ENCODE measurements at places on chromosomes 16 and 17.

DNA sequence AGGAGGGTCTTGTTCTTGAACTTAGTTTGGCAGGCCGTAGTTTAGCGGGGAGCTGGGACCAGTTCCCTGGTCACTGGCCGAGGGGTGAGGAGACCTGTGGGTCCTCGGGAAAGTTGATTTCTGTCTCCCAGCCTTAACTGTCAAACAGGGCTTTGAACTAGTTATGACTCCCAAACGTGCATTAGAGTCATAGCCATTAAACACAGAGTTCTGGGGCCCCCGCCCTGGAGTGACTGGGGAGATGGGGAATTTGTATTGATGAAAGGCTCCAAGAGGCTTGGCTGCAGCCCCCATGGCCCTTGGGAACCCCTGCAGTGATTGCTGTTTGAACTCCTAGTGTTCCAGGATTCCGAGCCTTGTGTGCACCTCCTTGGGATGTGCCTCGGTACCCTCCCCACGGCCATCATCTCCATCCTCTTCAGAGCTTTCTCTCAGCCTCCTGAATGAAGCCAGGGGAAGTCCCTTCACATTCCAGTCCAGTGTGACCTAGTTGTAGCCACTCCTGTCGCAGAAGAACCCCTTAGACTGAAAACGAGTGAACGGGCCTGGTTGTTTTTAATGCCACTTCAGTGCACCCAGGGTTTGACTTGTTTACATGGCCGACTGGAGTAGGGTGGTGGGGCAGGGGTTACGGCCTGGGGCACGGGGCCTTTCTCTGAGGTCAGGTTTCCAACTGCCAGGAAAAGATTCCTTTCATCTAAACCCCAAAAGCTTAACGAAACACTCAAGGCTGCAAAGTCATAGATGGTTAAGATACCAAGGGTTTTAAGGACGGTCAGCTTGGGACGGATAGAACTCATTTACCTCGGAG, 1.4 kb downstream of the MPRIP start:
- no peak for DNase-seq

GRCh38 chr16:31508706-31509195, 560 bp upstream of the RUSF1 start:
- DNase-seq, result no peak

GRCh38 chr16:31694461-31694860, 166.8 kb downstream of the AHSP start:
- DNase-seq, result no peak

GRCh38 chr16:87691686-87692079, 74.1 kb downstream of the KLHDC4 start:
- no peak for DNase-seq

DNA sequence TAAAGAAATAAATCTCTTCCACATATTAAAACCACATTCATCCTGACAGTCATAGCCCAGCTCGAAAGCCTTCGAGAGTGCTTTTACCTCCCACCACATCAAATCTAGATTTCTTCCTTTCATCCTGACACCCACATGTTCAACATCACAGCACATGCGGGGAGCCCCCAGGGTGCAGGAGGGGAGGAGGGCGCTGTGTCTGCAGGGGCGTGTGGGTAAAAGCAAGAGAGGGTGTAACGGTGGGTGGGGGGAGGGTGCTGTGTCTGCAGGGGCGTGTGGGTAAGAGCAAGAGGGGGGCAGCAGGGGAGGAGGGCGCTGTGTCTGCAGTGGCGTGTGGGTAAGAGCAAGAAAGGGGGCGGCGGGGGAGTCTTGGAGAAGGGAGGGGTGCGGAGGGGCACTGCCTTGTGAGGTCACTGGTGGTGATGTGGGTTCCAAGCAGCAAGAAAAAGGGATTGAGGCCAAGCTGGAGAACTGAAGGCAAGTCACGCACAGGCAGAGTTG, 34.7 kb downstream of the ADCY9 start:
- peak; percentile 25 for DNase-seq

- peak; percentile 47 for DNase-seq
These were observed 412 bp downstream of the EPN2 start for GRCh38 chr17:19237389-19238166.

- DNase-seq, result peak; percentile 42
These were observed 46.3 kb upstream of the ICAM2 start for GRCh38 chr17:64066716-64067115.

DNA sequence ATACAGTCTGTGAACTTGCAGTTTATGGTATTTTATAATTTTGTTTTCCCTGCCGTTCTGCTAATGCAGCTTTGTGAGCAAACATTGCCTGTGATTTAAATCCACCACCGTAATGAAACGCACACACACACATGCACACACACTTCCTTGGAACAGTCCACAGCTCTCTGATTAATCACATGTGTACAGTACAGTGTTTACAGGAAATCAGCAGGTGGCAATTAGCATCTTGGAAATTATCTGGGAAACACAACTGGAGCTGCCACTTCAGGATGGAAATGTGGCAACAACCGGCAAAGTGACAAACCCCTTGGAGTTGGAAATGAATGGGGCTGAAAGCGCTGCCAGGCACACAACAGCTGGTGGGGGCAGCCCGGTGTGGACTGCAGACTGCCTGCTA, 12.9 kb upstream of the ZKSCAN2 start:
- DNase-seq, result no peak

- DNase-seq, result no peak
These were observed 8.7 kb downstream of the PDE6G start for GRCh38 chr17:81647640-81648012.

- DNase-seq, result peak; percentile 75
These were observed 11.0 kb downstream of the ACSM3 start for GRCh38 chr16:20774703-20775362.

DNA sequence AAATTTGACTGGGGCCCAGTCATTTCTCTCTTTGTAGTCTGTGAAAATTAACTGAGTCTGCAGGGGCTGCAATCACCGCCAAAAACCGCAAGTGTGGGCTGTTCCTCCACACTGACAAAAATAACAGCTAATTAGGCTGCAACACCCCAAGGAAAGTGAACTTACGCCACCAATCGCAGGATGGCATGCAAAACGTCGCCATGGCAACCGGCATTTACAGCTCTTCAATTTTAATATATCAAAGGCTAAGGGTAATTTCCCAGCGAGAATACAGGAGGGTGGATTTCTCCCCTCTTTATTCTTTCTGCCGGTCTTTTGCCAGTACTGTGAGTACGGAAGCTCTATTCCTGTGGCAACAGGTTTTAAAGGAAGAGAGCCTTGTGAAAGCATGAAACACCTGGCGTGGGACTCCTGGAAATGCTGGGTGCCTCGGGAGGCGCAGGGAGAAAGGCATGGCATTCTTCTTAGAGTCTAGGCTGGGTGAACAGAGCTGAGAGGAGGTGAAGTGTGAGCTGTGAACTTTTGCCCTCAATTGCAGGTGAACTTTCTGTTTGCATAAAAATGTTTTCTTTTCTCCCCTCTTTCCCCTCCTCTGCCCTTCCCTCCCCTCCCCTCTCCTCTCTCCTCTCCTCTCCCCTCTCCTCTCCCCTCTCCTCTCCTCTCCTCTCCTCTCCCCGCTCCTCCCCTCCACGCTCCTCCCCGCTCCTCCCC, 399.7 kb downstream of the XYLT1 start:
- DNase-seq, result peak; percentile 86

GRCh38 chr17:33055171-33055611, 63.5 kb downstream of the SPACA3 start:
- DNase-seq, result no peak

- no peak for DNase-seq
These were observed 52.7 kb downstream of the VMP1 start for GRCh38 chr17:59760160-59760559.

- no peak for DNase-seq
These were observed 18.9 kb downstream of the C16orf86 start for GRCh38 chr16:67685388-67686112.

DNA sequence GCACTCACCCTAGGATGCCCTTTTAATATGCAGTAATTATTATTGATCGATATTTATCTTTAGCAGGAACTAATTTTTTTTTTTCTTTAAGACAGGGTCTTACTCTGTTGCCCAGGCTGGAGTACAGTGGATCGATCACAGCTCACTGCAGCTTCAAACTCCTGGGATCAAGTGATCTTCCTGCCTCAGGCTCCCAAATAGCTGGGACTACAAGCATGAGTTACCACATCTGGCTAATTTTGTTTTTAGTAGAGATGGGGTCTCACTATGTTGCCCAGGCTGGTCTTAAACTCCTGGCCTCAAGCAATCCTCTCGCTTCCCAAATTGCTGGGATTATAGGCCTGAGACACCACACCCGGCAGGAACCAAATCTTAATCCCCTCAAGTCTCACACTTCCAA, 29.3 kb downstream of the KIAA0753 start:
- DNase-seq, result no peak

DNA sequence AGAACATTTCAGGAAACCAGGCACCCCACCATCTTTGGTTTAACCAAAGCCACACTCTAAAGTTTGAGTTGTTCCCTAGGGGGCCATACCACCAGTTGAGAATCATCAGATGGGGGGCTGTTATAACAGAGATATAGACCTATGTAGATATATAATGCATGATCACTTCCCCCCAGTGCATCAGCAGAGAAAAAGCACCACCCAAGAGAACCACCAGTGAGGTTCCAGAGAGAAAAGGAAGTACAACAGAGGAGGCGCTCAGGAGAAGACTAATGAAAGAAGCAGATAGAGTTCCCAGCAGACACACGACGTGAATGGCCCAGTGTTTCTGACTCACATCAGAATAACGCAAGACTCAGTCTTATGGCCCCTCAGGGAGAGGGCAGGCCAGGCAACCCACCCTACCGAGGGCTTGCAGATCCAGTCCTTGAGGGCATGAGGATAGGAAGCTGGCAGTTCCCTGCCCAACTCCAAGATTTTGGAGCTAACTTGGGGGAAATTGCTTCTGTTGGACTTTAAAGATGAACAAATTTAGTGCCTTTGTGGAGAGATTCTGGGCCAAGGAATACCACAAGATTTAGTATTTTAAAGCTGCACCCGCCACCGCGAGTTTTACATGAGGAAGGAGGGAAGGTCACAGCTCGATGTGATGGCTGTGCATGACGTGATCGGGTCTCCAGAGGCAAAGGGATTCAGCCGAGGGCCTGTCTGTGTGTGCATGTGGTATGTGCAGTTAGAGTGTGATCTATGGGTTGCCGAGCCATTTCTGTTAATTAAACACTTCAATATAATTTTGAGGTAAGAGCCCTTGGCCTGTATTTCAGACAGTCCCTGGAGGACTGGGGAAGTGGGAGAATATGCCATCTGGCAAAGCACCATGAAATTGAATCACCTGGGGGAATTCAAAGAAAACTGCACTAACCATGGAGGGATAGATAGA, 53.1 kb downstream of the AIPL1 start:
- no peak for DNase-seq

- DNase-seq, result no peak
These were observed 6.4 kb upstream of the SLC39A11 start for GRCh38 chr17:73098919-73099318.

DNA sequence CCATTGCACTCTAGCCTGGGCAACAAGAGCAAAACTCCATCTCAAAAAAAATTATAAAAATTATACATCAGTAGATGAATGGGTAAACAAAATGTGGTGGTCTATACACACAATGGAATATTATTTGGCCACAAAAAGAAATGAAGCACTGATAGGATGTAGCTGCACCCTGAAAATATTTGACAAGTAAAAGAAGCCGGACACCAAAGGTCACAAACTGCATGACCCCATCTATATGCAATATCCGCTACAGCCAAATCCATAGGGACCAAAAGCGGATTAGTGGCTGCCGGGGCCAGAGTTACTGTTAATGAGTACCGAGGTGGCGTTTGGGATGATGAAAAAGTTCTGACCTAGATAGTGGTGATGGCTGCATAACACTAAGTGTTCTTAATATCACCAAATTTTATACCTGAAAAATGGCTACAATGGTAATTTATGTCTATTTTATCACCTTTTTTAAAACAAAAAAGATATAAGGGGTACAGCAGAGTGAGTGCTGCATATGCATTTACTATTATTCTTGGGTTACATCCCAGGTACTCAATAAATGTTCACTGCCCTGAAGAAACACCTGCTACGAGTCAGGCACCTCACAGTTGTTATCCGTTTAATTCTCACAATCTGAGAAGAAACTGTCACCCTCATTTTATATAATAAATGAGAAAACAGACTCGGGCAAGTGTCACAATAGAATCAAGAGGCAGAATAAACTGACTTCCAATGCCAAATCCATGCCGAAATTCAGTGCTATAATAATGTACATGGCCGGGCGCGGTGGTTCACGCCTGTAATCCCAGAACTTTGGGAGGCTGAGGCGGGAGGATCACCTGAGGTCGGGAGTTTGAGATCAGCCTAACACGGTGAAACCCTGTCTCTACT, 807 bp upstream of the HBQ1 start:
- DNase-seq, result no peak

- no peak for DNase-seq
These were observed 60.3 kb downstream of the AKAP1 start for GRCh38 chr17:57145347-57145746.

DNA sequence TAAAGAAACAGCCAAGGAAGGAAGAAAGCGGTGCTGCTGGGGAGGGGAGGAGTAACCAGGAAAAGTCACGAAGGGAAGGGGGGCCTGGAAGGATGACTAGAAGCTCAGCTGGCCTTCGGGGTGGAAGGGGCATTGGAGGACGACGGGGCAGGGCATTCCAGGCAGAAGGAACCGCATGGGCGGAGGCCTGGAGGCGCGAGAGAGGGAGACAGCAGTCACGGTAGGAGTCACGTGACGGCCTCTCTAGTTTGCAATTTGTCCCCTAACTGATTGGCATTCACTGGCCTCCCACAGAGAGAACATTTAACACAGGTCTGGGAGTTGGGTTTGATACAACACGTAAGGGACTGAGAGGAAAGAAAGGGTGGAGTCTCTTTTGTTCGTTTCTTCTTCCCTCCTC, 63.9 kb downstream of the RTN4RL1 start:
- DNase-seq, result no peak

DNA sequence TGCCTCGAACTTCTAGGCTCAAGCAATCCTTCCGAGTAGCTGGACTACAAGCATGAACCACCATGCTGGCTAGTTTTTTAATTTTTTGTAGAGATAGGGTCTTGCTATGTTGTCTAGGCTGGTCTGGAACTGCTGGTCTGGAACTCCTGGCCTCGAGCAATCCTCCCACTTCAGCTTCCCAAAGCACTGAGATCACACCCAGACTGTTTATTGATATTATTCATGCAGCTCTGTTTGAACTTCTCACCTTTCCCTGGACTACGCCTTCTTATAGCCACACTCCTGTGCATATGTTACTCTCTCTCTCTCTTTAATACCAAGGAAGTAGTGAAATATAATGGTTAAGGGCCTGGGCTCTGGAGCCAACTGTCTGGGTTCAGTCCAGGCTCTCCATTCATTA, 4.6 kb downstream of the COG7 start:
- DNase-seq, result no peak

DNA sequence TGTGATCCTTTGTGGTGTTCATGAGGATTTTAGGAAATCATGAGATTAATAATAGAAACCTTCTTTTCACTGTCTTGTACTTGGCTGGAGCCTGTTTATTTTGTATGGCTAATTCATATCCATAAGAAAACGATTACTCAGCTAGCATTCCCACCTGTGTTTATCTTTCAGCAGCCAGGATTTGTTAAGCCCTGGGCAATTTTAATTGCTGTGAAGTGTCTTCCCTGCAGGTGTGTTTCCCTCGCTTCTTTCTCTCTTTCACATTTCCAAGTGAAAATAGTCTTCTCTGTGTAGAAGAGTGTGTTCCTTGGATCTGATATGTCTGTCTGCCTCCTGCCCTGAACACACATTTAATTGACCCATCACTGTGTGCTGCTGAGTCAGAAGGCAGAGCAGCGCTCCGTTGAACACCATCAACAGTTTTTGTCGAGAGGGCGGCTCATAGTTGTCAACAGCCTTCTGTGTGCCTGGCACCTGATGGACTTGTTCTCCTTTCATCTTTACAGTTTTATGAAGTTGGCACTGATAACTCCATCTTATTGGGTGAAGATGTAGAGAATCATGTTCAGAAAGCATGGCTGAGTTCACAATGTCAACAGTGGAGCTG, 83.2 kb downstream of the SPECC1 start:
- DNase-seq, result no peak
